ENCODE measurements at places on chromosomes 12 and 14. TPM values are rescaled to one million over a fixed set of nuclear protein-coding genes. Genes with fewer than 3 reads are reported as not detected.

The NGB gene
- not detected for total RNA-seq

The OR4K13 gene
- total RNA-seq, result not detected

The PRR4 gene
- total RNA-seq, result 1.7 TPM

The TTC6 gene
- 7.9 TPM for total RNA-seq

The OR8S1 gene
- not detected for total RNA-seq

The DIABLO gene
- total RNA-seq, result 31.9 TPM

The GPRC5D gene
- total RNA-seq, result not detected

The KCNA5 gene
- total RNA-seq, result 1.8 TPM

The ANKRD33 gene
- not detected for total RNA-seq

The KLRG1 gene
- total RNA-seq, result 3.3 TPM

The CMKLR1 gene
- 29.1 TPM for total RNA-seq

The ACOT6 gene
- not detected for total RNA-seq

The RDH16 gene
- 0.32 TPM for total RNA-seq

The PIANP gene
- total RNA-seq, result 0.20 TPM

The SPIC gene
- not detected for total RNA-seq

The PAX9 gene
- total RNA-seq, result 0.78 TPM

The INHBC gene
- not detected for total RNA-seq

The RTN1 gene
- total RNA-seq, result 9.6 TPM

The PRH1 gene
- 7.8 TPM for total RNA-seq

The TAS2R7 gene
- total RNA-seq, result not detected

The CD163L1 gene
- 6.1 TPM for total RNA-seq

All from upper lobe of right lung (tissue), 1 donor.